Caco-2 (cell line): ENCODE measurements at places on chromosomes 3 and 15. TPM values are rescaled to one million over a fixed set of nuclear protein-coding genes. Genes with fewer than 3 reads are reported as not detected.

Gene ABHD14A
- 14.0 and 16.3 TPM in 2 replicates for total RNA-seq

Gene PRR20G
- total RNA-seq: not detected in 2 replicates

Gene GABRR3
- not detected in 2 replicates for total RNA-seq

Gene CPN2
- total RNA-seq: not detected in 2 replicates

Gene ZNF385D
- not detected in 2 replicates for total RNA-seq

Gene UBA3
- 45.7 and 49.6 TPM in 2 replicates for total RNA-seq

Gene SI
- total RNA-seq: 1.7 and 2.6 TPM in 2 replicates

Gene QTRT2
- total RNA-seq: 30.7 and 35.7 TPM in 2 replicates

Gene CYP11A1
- total RNA-seq: 0.56 TPM in 1 of 2 replicates, not detected in the other

Gene EXD1
- total RNA-seq: not detected in 2 replicates

Gene CELSR3
- 35.4 and 39.0 TPM in 2 replicates for total RNA-seq

Gene RHOV
- total RNA-seq: 3.2 and 4.4 TPM in 2 replicates

Gene WDR5B
- 4.4 and 4.7 TPM in 2 replicates for total RNA-seq

Gene ACKR2
- total RNA-seq: 3.5 and 4.1 TPM in 2 replicates

Gene CACNA2D2
- total RNA-seq: 0.25 and 0.35 TPM in 2 replicates

Gene ABI3BP
- total RNA-seq: not detected in 2 replicates

Gene FES
- 1.7 and 1.8 TPM in 2 replicates for total RNA-seq

Gene SYNM
- total RNA-seq: 6.0 and 6.1 TPM in 2 replicates

Gene SLC22A14
- total RNA-seq: 0.14 and 0.23 TPM in 2 replicates

Gene WDR93
- total RNA-seq: 0.16 TPM in 1 of 2 replicates, not detected in the other

Gene SH3GL3
- not detected in 2 replicates for total RNA-seq

Gene GRAMD2A
- total RNA-seq: 1.2 and 2.0 TPM in 2 replicates

Gene LRRC3B
- total RNA-seq: not detected in 2 replicates

Gene ZMYND10
- total RNA-seq: 0.23 and 0.29 TPM in 2 replicates

Gene P3H2
- total RNA-seq: 37.9 and 55.8 TPM in 2 replicates

Gene ADAMTS17
- 1.5 and 2.0 TPM in 2 replicates for total RNA-seq

Gene ACP3
- total RNA-seq: 0.82 and 2.3 TPM in 2 replicates

Gene RLBP1
- not detected in 2 replicates for total RNA-seq

Gene SMAD6
- 8.9 and 10.5 TPM in 2 replicates for total RNA-seq

Gene MFAP1
- 37.1 and 37.4 TPM in 2 replicates for total RNA-seq

Gene NCEH1
- 10.1 and 15.7 TPM in 2 replicates for total RNA-seq
